Activated T-cell treated with anti-CD3 and anti-CD28 coated beads for 4 hours (primary cell): ENCODE measurements at places on chromosomes 4 and X.

GRCh38 chr4:3344596-3344995, 51.8 kb downstream of the RGS12 start:
- DNase-seq, result no peak

DNA sequence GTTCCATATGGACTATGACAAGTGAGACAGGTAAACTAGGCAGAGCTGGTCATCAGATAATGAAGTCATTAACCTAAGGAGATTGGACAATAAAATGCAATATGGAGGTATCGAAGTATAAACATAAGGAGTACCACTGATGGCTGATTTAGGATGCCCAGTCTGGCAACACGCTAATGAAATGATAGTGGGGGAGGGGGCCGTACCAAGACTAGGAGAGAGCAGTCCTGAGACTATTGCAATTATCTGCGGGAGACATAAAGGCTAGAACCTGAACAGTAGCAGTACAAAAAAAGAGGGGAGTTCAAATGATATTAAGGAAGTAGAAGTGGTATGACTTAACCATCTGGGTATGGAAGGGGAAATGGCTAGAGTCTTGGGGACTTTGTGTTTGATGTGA, 2.3 kb downstream of the F9 start:
- no peak for DNase-seq

DNA sequence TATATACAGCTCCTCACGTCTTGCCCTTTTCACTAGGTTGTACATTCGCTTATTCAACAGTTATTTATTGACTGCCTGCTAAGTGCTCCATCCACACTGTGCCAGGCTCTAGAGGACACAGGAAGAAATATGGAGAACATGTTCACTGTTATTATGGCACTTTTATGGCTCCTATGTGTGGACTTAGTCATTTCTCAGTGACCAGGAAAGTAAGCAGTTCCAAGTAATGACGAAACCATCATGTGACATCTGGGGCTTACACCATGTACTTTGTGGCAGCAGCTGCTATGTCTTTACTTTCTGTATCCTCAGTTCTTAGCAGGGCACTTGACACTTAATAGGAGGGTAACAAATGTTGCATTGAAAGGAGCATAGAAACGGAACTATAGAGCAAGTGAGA, 278.0 kb downstream of the ANK2 start:
- no peak for DNase-seq

DNA sequence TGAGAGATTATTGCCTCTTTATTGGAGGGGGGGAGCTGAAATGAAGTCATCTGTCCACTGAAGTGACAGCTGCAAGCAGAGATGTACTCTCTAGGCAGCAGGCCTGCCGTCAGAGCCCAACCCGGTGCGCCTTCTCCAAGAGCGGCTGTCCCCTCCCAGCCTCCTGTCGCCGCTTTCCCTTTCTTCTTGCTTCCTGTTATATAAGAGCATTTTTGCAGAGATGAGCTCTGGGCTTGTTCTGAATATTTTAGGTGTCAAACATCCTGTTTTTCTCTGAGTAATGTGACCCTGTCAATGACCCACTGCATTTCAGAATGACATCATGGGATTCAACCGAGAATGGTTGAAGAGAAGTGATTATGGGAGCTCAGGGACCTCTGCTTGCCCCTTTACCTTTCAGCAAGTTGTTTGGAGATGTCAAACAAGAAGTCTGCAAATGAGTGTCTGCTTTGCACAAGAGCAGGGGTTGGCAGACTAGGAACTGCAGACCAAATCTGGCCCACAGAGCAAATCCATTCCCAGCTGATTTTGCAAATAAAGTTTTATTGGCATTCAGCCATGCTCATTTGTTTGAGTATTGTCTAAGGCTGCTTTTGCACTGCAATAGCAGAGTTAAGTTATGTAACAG, 79.9 kb downstream of the SLC9A6 start:
- DNase-seq, result no peak

- no peak for DNase-seq
Measured at GRCh38 chrX:144006811-144007210, 122.9 kb downstream of the UBE2NL start.

- DNase-seq, result no peak
Measured at GRCh38 chr4:185396724-185397385, at the start of gene ANKRD37. Gene ANKRD37, plus strand, starts transcription at chr4:185396841. Its CDS starts 83 bp downstream, at chr4:185396924.

- DNase-seq, result no peak
Measured at GRCh38 chr4:48339642-48340041, 1.7 kb upstream of the SLAIN2 start.

DNA sequence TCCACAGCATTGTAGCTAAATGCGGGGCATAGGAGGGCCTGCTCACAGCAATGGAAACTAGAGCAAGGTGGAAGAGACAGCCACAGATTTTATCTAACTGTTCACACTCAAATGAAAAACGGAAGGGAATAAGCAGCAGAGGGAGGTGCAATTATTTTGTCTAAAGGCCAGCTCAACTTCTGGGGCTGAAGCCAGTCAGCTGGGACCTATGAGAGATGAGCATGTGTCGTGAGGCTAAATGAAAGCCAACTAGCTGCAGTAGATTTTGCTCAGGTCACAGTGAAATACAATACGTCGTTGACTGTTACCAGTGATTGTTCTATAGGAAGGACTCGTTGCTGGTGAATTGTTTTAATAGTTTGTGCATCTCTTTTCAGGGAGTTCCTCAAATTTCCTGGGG, 26.4 kb upstream of the FGFBP2 start:
- no peak for DNase-seq
